ENCODE measurements at places on chromosomes 16 and 17.

DNA sequence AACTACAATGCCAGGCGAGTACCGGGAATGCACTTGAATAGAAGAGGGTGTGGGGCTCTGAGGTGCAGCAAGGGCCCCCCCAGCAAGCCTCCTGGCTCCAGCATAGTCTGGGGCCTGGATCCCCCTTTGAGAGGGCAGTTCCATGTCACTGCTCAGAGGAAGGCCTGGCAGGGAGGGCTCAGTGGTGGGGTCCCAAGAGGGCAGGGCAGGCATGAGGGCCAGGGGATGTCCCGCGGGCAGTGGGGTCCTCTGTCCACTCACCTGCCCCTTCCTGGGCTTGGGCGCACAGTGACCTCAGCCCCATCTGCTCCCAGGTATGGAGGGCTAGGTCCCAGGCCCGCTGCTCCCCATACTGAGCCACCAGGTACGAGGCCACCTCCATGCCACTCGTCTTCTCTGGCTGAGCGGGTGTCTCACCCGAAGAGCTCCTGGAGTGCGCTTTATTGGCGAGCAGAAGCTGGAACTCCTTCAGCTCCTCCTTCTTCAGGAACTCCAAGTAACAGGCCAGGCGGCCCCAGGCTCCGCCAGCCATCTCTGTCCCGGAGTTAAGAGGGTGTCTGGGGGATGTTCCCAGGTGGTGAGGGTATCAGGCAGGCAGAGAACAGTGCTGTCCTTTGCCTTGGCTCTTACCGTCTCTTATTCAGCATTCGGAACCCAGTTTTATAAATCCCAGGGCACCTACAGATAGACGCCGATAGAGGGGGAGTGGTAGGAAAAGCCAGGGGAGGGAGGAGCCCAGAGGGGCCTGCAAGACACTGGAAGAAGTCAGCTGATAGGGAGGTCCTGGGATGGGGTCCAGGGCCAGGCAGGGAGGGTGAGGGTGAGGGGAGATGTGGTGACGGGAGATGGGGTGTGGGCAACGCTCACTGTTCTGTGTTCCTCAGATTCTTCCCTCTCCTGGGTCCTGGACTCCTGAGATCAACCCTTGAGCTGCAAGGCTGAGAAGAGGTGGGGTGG lies 605 bp downstream of the NLRP1 start:
- peaks cover 65% of the 10 kb centered on the region for H3K4me1 ChIP-seq
- H3K4me3 ChIP-seq, result peak overlapping the region; percentile 97
- H3K36me3 ChIP-seq, result peaks cover 27% of the 10 kb centered on the region
- H3K27me3 ChIP-seq, result no peaks in the 10 kb centered on the region

DNA sequence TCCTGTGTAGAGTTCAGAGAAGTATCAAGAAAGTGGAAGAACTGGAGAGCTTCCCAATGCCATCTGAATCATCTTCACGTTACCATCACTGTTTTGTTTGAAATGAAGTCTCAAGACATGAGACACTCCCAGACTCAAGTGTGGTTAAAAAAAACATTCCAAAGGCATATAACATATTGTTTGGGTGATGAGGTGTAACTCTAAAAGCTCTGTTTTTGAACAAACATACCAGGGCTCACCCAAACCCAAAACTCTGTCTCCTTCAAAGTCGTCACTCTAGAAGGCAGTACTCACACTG lies 6.3 kb upstream of the ZCCHC14 start:
- no peak overlapping the region for H3K27ac ChIP-seq
- H3K4me1 ChIP-seq, result peaks cover 13% of the 10 kb centered on the region

DNA sequence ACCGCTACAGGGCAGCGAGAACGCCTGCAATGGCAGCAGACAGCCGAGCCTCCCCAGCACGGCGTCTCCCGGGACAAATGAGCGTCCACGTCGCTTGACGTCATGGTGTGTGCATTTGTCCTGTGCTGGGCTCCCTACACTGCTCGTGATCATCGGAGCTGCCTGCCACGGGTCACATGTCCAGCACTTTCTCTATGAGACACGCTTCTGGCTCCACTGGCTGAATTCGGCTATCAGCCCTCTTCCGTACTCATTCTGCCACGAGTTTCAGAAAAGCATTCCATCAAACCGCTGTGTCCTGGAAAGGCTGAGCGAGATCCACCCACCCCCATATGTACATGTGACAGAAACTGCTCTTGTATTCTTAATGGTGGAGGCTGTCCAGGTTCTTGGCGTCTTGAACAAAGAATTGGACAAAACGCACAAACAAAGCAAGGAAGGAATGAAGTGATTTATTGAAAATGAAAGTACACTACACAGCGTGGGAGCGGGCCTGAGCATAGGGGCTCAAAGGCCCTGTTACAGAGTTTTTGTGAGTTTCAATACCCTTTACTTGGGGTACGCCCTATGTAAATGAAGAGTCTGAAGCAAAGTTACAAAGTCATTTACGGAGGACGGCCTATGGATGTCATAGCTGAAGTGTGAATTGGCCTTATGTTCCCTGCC lies 28.5 kb upstream of the SHCBP1 start:
- H3K4me3 ChIP-seq, result no peak overlapping the region
- H3K27me3 ChIP-seq, result no peaks in the 10 kb centered on the region
- H3K27ac ChIP-seq, result no peak overlapping the region
- H3K4me1 ChIP-seq, result no peaks in the 10 kb centered on the region
- H3K36me3 ChIP-seq, result no peaks in the 10 kb centered on the region

- H3K27me3 ChIP-seq, result no peaks in the 10 kb centered on the region
- H3K27ac ChIP-seq, result no peak overlapping the region
- no peaks in the 10 kb centered on the region for H3K36me3 ChIP-seq
These were observed 17.3 kb upstream of the XYLT2 start for GRCh38 chr17:50328363-50329325.

- no peak for DNase-seq
- no peak overlapping the region for H3K27ac ChIP-seq
- H3K27me3 ChIP-seq, result no peaks in the 10 kb centered on the region
- no peak overlapping the region for H3K4me3 ChIP-seq
- H3K4me1 ChIP-seq, result peaks cover 19% of the 10 kb centered on the region
These were observed 2.5 kb downstream of the PSME3 start for GRCh38 chr17:42835732-42836131.

- H3K4me3 ChIP-seq, result no peak overlapping the region
- no peak for DNase-seq
These were observed 6.3 kb downstream of the CNTD1 start for GRCh38 chr17:42804918-42805367.

DNA sequence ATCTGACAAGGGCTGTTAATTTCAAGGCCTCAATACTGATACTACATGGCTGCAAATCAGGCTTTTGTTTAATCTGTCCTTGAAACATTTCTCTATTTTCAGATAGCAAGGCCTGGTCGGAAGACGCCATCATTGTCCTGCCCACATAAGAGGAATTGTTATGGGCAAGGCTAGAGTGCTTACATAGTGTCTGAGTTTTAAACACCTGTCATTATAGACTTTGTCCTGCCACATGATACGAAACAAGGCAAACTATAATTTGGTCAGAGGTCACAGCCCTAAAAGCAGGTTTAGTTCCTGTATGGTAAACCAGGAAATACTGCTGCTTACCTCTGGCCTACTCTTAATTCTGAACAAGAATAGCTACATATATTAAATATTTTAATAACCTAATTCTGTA lies 104.4 kb downstream of the SSH2 start:
- no peak overlapping the region for H3K27ac ChIP-seq
- no peaks in the 10 kb centered on the region for H3K27me3 ChIP-seq
- no peak overlapping the region for H3K4me3 ChIP-seq
- peaks cover 6% of the 10 kb centered on the region for H3K4me1 ChIP-seq

GRCh38 chr16:84040823-84041820 lies 1.5 kb downstream of the SLC38A8 start:
- no peaks in the 10 kb centered on the region for H3K27me3 ChIP-seq
- no peaks in the 10 kb centered on the region for H3K4me1 ChIP-seq
- H3K4me3 ChIP-seq, result no peak overlapping the region
- DNase-seq, result no peak
- H3K36me3 ChIP-seq, result no peaks in the 10 kb centered on the region
- H3K27ac ChIP-seq, result no peak overlapping the region

GRCh38 chr17:19317359-19318095 lies 45.0 kb downstream of the B9D1 start:
- H3K27me3 ChIP-seq, result no peaks in the 10 kb centered on the region
- no peaks in the 10 kb centered on the region for H3K36me3 ChIP-seq
- no peak overlapping the region for H3K27ac ChIP-seq
- DNase-seq, result no peak
- H3K4me1 ChIP-seq, result no peaks in the 10 kb centered on the region

DNA sequence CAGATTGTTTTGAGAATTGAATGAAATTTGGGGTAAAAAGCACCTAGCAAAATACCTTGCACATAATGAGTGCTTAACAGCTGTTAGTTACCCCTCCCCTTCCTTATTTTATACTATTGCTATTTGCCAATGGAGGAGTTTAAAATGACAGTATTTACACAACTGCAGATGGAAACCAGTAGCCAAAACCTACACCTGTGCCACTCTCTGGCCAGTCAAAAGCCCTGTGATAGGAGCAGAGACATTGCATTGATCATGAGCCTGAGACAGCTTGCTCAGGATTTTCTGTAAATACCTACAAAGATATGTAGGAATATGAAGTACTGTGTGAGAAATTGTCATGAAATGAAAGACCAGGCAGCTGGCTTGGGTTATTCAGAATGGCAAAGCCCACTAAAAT lies 115.3 kb upstream of the HLF start:
- no peaks in the 10 kb centered on the region for H3K36me3 ChIP-seq
- no peak for DNase-seq
- H3K4me3 ChIP-seq, result no peak overlapping the region
- H3K27ac ChIP-seq, result no peak overlapping the region
- H3K27me3 ChIP-seq, result no peaks in the 10 kb centered on the region
- no peaks in the 10 kb centered on the region for H3K4me1 ChIP-seq

DNA sequence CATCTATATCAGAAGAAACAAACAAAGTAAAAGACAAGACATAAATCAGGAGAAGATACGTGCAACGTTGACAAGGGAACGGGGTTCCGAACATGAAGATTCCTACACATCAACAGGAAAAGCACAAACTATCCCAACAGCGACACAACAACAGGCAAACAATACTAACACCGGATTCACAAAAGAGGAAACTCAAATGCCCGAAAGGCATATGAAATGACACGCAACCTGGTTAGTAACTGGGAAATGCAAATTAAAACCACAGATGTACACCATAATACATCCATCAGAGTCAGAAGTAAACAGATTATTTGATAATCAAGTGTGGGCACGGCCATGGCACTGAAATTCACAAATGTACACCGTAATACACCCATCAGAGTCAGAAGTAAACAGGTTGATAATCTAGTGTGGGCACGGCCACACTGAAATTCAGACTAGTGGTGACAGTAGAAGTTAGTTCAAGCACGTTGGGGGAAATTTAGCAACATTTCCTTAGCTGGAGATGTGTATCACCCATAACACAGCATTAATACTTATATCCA lies 171.9 kb upstream of the RPH3AL start:
- H3K4me1 ChIP-seq, result no peaks in the 10 kb centered on the region
- no peaks in the 10 kb centered on the region for H3K27me3 ChIP-seq
- no peak for DNase-seq
- no peak overlapping the region for H3K27ac ChIP-seq
- H3K4me3 ChIP-seq, result no peak overlapping the region

DNA sequence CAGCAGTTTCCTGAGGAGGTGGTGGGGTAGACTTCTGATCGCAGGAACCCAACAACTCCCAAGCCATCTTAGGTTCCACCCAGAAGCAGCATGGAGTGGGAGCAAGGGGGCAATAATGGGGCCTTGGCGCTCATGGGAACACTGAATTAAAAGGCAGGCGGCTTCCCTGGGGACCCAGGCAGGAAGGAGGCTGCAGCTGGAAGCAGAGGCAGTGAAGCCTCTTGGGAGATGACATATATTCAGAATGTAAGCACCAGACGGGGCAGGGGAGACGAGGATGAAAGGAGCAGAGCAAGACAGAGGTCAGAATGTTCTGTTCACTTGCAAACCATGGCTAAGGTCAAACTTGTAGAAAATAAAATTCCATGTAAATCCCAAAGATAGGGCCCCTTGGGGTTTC lies 2.9 kb downstream of the HIGD1B start:
- H3K4me3 ChIP-seq, result no peak overlapping the region
- no peak for DNase-seq
- H3K27me3 ChIP-seq, result no peaks in the 10 kb centered on the region

GRCh38 chr16:90081606-90081970 lies 4.5 kb upstream of the PRDM7 start:
- peaks cover 5% of the 10 kb centered on the region for H3K4me1 ChIP-seq
- H3K27ac ChIP-seq, result no peak overlapping the region
- no peaks in the 10 kb centered on the region for H3K27me3 ChIP-seq
- no peak for DNase-seq

GRCh38 chr17:14904386-14904785 lies 360.7 kb downstream of the PMP22 start:
- no peak overlapping the region for H3K4me3 ChIP-seq
- H3K27me3 ChIP-seq, result no peaks in the 10 kb centered on the region
- H3K36me3 ChIP-seq, result no peaks in the 10 kb centered on the region
- DNase-seq, result no peak
- no peaks in the 10 kb centered on the region for H3K4me1 ChIP-seq

GRCh38 chr16:48361540-48362144 lies 23.6 kb downstream of the SIAH1 start:
- no peak overlapping the region for H3K4me3 ChIP-seq
- no peak for DNase-seq
- no peaks in the 10 kb centered on the region for H3K36me3 ChIP-seq
- H3K27me3 ChIP-seq, result no peaks in the 10 kb centered on the region
- H3K4me1 ChIP-seq, result peaks cover 8% of the 10 kb centered on the region

GRCh38 chr17:31629696-31630470 lies 229.2 kb downstream of the COPRS start:
- H3K36me3 ChIP-seq, result no peaks in the 10 kb centered on the region
- H3K4me3 ChIP-seq, result no peak overlapping the region
- no peaks in the 10 kb centered on the region for H3K27me3 ChIP-seq
- H3K27ac ChIP-seq, result no peak overlapping the region
